ENCODE measurements at places on chromosomes 16 and 17. TPM values are rescaled to one million over a fixed set of nuclear protein-coding genes. Genes with fewer than 3 reads are reported as not detected.

DUSP14 gene
- total RNA-seq: 45.4 TPM

CTRB1 gene
- not detected for total RNA-seq

EFNB3 gene
- 4.9 TPM for total RNA-seq

EFCAB5 gene
- total RNA-seq: 0.12 TPM

KRT39 gene
- not detected for total RNA-seq

ZG16 gene
- total RNA-seq: not detected

FNDC8 gene
- total RNA-seq: not detected

ICAM2 gene
- 0.77 TPM for total RNA-seq

CCDC40 gene
- 1.5 TPM for total RNA-seq

All from pericardium fibroblast (primary cell).